ENCODE measurements at places on chromosomes 4 and X.

DNA sequence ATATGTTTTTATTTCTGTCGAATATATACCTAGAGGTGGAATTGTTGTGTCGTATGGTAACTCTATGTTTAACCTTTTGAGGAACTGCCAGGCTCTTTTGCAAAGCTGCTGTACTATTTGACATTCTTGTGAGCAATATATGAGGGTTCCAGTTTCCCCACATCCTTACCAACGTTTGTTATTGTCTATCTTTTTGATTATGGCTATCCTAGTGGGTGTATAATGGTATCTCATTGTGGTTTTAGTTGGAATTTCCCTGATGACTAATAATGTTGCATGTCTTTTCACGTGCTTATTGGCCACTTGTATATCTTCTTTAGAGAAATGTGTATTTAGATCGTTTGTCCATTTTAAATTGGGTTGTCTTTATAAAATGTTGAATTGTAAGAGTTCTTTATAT lies 24.5 kb downstream of the REPS2 start:
- DNase-seq = no peak

DNA sequence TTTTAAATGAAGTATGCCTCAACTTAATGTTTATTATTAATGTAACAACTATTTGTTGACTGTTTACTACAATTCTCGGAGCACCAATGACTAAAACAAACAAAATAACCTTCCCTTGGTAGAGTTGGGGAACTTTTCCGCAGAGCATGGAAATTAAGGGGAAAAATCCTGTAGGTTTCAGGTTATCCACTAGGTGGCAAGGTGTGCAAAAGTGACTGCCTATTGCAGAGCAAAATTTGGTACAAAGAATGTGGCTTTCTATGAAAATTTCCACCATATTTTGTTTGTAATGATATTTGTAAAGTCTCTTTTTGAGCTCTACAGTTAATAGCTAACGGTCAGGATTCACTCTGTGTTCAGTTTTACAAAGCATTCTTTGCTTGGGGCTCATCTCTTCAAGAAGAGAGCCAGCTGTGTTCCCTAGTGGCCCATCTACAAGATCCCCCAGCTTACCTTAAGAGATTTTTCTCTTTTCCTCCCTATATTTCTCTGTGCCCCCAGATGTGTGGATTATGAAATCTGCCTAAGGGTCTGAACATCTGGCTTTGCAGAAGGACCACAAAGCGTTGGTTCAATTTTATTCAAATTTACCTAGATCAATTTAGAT lies 61.1 kb downstream of the FBXO8 start:
- no peak for DNase-seq

DNA sequence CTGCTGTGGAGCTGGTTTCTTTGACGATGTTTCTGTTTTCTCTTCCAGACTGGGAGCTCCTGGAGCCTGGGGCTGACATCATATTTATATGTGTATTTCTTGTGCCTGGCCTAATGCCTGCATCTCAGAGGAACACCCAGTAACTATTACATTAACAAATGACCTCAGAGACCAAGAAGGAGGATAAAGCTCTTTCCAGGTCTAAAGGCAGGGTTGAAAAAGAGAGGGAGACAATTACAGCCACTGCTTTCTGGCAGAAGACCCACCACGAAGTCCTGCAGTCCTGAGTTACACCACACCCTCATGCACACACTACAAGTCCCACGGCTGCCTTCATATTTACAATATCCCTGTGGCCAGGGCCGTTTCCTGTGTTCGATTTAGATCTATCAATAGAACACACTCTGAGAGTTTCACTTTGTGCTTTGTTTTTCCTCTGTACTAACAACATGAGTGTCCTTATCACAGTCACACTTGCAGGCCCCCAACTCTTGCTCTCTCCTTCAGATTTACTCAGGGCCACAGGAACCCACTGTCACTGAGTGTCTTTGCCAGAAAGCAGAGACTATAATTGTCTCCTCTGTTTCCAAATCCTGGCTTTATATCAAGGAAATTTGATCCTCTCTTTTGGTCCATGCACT lies 535.5 kb downstream of the MID1IP1 start:
- DNase-seq = no peak

GRCh38 chr4:86856896-86857295 lies 7.7 kb upstream of the SLC10A6 start:
- DNase-seq = no peak

DNA sequence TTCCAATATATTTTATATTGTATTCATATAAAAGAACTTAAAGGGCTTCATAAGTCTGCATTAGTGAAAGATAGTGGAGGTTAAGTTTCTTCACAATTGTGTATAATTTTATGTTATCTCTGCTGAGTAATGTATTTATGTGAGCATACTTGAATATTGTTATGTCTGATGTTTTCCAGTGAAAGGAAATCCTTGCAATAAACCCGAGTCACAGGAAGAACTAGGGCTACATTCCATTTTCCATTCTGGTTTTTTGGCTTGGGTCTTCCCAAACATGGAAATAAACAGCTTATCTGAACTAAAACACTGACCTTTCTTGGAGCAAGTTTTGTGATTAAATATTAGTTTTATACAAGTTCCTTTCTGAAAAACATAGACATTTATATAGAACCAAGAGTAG lies 231.3 kb upstream of the GPRIN3 start:
- no peak for DNase-seq

DNA sequence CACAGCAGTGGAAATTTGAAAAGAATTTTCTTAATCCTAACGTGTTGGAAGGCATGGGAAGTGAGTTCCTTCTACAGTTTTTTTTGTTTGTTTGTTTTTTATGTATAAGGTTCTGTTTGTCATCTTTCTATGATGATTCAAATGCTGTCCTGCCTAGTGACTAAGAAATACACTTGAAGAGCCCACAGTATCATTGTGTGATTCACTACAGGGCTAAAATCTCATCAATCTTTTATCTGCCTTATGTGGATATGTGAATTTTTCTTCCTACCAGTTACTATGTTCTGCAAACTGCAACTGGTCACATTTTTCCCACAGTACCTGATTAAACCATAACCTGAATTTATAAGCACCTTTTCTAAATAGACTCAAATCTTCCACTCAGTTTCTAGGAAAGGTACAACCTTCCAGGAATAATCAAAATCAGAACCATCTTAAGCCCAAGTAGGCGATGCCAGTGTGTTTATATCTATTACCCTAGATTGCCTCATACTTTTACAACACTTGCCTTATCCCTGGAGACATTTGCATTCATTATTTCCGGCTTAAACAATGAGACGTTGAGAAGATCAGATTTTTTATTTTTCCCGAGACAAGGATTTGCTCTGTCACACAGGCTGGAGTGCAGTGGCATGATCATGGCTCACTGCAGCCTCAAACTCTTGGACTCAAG lies 214.6 kb upstream of the GALNT7 start:
- no peak for DNase-seq

- DNase-seq = no peak
Observed at GRCh38 chr4:56686537-56687231, 5.6 kb upstream of the HOPX start.

Measured in cerebellar nuclear complex (tissue), 1 donor.